Right ventricle myocardium superior (tissue), 1 donor: ENCODE measurements at places on chromosomes 3 and 15.

GRCh38 chr3:186184021-186184420 lies 75.1 kb upstream of the ETV5 start:
- DNase-seq: no peak

- DNase-seq: no peak
Observed at GRCh38 chr3:134752761-134753461, 42.1 kb upstream of the EPHB1 start.

- no peak for DNase-seq
Observed at GRCh38 chr3:194757647-194758061, 72.0 kb downstream of the FAM43A start.

- DNase-seq: no peak
Observed at GRCh38 chr3:16828815-16829214, 55.9 kb upstream of the PLCL2 start.
